NCI-H2171 treated with DMSO at 0.1 percent for 48 hours (cell line): ENCODE measurements at places on chromosomes 11 and 22.

GRCh38 chr11:5992604-5993251 lies 5.9 kb upstream of the OR52L1 start:
- peak; percentile 35 for DNase-seq

DNA sequence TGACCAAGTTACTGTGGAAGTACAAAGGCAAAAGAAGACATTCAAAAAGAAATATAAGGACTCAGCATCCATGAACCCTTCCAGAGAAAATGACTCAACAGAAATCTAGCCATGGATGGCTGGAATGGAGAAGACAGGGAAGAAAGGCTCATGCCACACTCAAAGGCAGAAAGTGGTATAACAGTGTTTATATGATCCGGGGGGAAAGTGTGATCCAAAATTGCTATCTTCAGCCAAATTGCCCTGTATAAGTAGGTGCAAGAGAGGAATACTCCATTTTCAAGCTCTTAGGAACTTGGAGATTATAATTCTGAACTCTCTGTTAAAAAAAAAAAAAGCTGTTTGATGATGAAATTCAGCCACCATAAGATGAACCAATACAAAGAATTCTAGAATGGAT lies 81.8 kb upstream of the TENM4 start:
- no peak for DNase-seq

DNA sequence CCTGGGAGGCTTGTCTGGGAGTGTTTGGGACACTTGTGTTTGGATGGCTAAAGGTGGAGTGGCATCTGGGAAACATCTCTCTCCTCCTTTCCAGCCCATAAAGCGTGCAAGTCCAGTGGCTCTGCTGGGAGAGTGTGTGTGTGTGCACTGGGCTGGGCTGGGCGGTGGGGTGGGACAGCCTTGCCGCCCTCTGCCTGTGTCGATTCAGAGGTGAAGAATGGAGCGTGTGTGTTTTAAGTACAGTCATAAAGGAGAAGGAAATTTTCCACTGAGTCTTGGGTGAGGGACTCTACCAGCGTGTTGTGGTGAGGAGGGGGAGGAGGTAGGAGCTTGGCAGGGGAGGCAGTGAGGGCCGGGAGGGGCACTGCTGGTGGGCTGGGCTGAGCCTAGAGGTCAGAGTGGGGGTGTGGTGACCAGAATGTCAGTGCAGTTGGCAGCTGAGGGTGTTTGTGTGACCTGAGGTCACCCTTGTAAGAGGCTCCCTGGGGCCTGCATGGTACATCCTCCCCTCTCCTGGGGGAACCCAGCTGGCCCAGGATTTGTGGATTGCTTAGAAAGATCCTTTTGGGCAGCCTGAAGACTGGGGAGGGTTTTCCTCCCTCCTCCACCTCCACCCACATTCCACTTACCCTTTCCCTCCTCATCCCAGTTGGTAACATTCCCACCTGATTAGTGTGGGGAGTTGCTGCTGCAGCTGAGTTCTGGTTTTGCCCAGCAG lies 1.7 kb downstream of the TIMP3 start:
- DNase-seq, result no peak

- no peak for DNase-seq
Observed at GRCh38 chr11:85171648-85172257, 455.4 kb downstream of the DLG2 start.
